ENCODE measurements at places on chromosomes 1 and 21. TPM values are rescaled to one million over a fixed set of nuclear protein-coding genes. Genes with fewer than 3 reads are reported as not detected.

The B3GALT2 gene
- total RNA-seq: 0.13 TPM

The CCNL2 gene
- 138 TPM for total RNA-seq

The KRTAP13-2 gene
- total RNA-seq: not detected

The ANGPTL1 gene
- not detected for total RNA-seq

The FNDC10 gene
- 14.6 TPM for total RNA-seq

The SPAG17 gene
- not detected for total RNA-seq

The LYPLAL1 gene
- total RNA-seq: 18.4 TPM

DNA sequence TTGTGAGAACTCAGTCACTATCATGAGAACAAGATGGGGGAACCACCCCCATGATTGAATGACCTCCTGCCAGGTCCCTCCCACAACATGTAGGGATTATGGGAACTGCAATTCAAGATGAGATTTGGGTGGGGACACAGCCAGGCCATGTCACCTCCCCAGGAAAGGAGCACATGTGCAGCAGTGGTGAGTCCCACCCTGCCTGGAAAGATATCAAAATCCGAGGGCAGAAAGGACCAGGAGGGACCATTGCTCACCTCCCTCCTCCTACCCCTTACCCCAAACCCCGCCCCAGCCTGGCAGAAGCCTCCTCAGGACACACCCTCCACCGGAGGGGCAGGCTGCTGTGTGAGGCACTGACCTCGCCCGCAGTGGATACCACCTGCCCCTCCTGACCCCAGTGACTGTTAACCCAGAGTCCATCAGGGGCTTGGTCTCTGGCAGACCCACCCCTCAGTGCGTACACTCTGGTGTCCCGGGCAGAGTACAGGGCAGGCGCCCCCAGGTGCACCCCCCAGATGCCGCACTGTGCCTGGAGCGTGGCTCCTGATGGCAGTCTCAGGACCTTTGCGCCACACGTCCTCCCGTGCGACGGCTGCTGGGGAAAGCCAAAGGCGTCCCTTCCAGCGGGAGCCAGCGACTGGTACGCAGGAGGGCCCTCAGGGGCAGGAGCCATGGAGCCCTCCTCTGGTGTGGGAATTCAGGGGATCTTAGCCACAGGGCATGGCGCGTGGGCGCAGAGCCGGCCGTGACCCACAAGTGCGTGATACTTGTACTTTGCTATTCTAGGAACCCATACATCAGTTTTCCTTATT is 20.9 kb downstream of the PDXK start:
- no peaks in the 10 kb centered on the region for H3K27me3 ChIP-seq
- no peak overlapping the region for H3K27ac ChIP-seq
- no peak overlapping the region for H3K4me3 ChIP-seq
- no peak for DNase-seq
- peaks cover 6% of the 10 kb centered on the region for H3K4me1 ChIP-seq
- peaks cover 9% of the 10 kb centered on the region for H3K36me3 ChIP-seq

GRCh38 chr1:209416716-209417115 is 166.8 kb upstream of the CAMK1G start:
- H3K4me1 ChIP-seq: no peaks in the 10 kb centered on the region
- H3K36me3 ChIP-seq: no peaks in the 10 kb centered on the region
- H3K4me3 ChIP-seq: no peak overlapping the region
- no peak for DNase-seq

DNA sequence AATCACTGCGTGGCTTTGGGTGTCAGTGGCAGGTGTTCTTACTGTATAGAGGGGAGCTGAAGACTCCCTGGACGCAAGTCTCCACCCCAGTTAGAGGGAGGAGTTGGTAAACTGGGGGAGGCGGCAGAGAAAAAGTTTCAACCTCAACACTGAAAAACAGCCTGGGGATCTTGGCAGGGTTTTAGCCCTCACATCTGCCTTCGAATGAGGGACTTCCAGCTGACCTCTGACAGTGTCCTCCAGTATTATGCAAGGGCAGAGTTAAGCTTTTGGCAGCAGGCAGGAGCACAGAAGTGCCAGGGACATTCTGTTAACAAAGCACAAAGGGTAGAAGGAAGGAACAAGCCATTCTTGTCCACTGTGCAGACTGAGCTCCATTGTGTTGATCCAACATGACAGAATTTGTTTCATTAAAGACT is 41.2 kb upstream of the RAB4A start:
- no peak overlapping the region for H3K27ac ChIP-seq
- H3K4me1 ChIP-seq: peaks cover 11% of the 10 kb centered on the region
- H3K4me3 ChIP-seq: no peak overlapping the region

- H3K36me3 ChIP-seq: no peaks in the 10 kb centered on the region
- H3K27me3 ChIP-seq: no peaks in the 10 kb centered on the region
- no peak overlapping the region for H3K27ac ChIP-seq
Observed at GRCh38 chr1:10386761-10387676, 11.8 kb upstream of the PGD start.

GRCh38 chr1:190478149-190479049 is 735 bp upstream of the BRINP3 start:
- no peaks in the 10 kb centered on the region for H3K4me1 ChIP-seq
- no peak for DNase-seq
- H3K4me3 ChIP-seq: no peak overlapping the region
- H3K27me3 ChIP-seq: peaks cover 37% of the 10 kb centered on the region

- H3K36me3 ChIP-seq: peaks cover 23% of the 10 kb centered on the region
- no peaks in the 10 kb centered on the region for H3K27me3 ChIP-seq
- H3K27ac ChIP-seq: peak overlapping the region; percentile 88
- DNase-seq: peak; percentile 69
Observed at GRCh38 chr1:211577819-211578639, 932 bp downstream of the SLC30A1 start.

GRCh38 chr21:41102281-41102680 is 65.7 kb upstream of the BACE2 start:
- no peak for DNase-seq
- H3K27me3 ChIP-seq: peaks cover 7% of the 10 kb centered on the region
- H3K27ac ChIP-seq: no peak overlapping the region

DNA sequence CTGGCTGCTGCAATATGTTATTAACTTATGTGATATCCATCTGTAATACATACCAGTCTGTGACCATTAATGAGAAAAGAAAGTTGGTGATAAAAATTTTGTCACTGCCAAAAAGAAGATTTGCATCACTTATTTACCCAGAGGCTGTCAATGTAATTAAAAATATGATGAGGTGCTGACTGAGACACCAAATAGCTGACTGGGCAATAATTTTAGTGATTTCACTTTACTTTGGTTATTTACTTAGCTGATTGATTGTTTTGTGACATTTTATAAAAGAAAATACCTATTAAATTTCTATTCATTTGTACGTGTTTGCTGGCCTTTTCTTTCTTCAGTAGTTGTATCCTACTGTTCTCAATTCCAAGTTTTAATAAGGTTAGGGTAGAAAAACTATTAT is 139.2 kb downstream of the HLX start:
- no peaks in the 10 kb centered on the region for H3K4me1 ChIP-seq
- peaks cover 2% of the 10 kb centered on the region for H3K27me3 ChIP-seq
- no peaks in the 10 kb centered on the region for H3K36me3 ChIP-seq
- no peak for DNase-seq

DNA sequence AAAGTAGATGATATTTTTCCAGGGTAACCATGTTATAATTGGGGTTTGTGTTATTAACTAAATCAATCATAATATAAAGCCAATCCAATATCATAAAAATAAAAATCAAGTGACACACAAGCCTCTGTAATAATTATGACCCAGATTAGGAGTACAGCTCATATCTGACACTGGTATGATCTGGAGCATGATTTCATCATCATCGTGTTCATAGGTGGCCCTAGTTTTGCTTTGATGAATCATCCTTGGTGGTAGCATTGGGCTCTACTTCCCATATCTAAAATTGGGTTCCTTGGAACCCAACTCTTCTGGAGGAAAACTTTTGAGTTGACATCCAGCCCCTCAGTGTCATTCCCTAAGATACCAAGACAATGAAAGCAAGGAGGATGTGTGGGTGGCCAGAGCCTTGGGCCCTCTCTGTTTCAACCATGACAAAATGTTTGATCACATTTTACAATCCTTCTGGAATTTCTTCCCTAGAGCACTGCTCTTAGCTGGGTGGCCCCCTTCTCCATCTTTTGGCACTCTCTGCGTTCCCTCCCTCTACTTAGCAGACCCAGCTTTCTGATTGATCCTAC is 37.0 kb upstream of the ENAH start:
- H3K4me3 ChIP-seq: no peak overlapping the region
- H3K27ac ChIP-seq: no peak overlapping the region
- H3K27me3 ChIP-seq: peaks cover 2% of the 10 kb centered on the region
- no peaks in the 10 kb centered on the region for H3K4me1 ChIP-seq
- no peak for DNase-seq

DNA sequence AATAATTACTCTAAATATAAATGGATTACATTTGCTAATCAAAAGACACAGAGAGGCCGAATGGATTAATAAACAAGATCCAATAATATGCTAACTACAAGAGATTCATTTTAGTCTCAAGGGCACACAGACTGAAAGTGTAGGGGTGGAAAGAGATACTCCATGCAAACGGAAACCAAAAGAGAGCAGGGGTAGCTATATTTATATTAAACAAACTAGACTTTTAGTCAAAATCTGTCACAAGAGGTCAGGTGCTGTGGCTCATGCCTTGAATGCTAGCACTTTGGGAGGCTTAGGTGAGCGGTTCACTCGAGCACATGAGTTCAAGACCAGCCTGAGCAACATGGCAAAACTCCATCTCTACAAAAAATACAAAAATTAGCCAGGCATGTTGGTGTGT is 33.6 kb upstream of the DISP1 start:
- no peaks in the 10 kb centered on the region for H3K36me3 ChIP-seq
- no peak overlapping the region for H3K4me3 ChIP-seq
- no peaks in the 10 kb centered on the region for H3K4me1 ChIP-seq
- H3K27me3 ChIP-seq: peaks cover 21% of the 10 kb centered on the region
- no peak overlapping the region for H3K27ac ChIP-seq
- DNase-seq: no peak

GRCh38 chr1:151039521-151039920 is 3.1 kb downstream of the BNIPL start:
- H3K4me1 ChIP-seq: peaks cover 14% of the 10 kb centered on the region
- no peak for DNase-seq
- H3K27ac ChIP-seq: no peak overlapping the region
- H3K4me3 ChIP-seq: no peak overlapping the region
- H3K36me3 ChIP-seq: peaks cover 21% of the 10 kb centered on the region

DNA sequence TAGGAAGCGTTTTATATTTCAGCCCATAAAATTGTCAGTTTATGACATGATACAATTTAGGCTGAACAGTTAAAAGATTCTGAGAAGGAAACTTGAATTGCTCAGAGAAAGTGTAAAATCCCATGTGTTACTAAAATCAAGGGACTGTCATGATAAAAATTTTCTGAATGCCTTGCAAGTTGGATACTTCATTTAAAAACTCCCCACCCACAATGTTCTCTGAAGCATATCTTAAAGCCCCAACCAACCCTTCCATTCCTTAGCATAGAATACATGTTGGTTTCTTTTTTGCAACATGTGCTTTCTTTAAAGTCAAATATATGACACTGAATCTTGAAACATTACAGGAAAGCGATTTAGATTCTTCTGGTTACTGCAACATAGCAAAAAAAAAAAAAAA is 97.4 kb downstream of the MRPL39 start:
- no peak for DNase-seq
- no peaks in the 10 kb centered on the region for H3K27me3 ChIP-seq
- peak overlapping the region; percentile 13 for H3K27ac ChIP-seq

DNA sequence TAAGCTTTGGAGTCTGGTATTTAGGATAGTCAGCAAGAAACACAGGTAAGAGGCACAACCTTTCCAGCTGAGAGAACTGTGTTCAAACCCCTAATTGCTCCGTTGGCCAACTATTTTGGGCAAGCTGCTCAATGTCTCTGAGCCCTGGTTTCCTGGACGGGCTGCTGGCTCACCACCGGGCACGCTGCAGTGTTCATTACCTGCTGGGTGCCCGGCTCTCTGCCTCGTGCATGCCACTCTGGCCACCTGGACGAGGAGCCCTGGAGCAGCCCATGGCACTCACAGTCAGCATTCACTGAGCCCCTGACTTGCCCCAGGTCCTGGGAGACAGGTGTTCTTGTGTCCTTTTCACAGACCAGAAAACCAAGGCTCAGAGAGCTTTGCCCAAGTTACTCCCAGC is 51.0 kb downstream of the DMRTB1 start:
- no peak overlapping the region for H3K4me3 ChIP-seq
- no peak overlapping the region for H3K27ac ChIP-seq
- H3K36me3 ChIP-seq: no peaks in the 10 kb centered on the region
- no peak for DNase-seq
- H3K4me1 ChIP-seq: no peaks in the 10 kb centered on the region
- H3K27me3 ChIP-seq: peaks cover 2% of the 10 kb centered on the region

GRCh38 chr1:225777058-225777582 is 506 bp upstream of the SRP9 start:
- H3K4me1 ChIP-seq: peaks cover 23% of the 10 kb centered on the region
- no peak overlapping the region for H3K4me3 ChIP-seq
- DNase-seq: no peak
- no peak overlapping the region for H3K27ac ChIP-seq
- peaks cover 11% of the 10 kb centered on the region for H3K36me3 ChIP-seq

DNA sequence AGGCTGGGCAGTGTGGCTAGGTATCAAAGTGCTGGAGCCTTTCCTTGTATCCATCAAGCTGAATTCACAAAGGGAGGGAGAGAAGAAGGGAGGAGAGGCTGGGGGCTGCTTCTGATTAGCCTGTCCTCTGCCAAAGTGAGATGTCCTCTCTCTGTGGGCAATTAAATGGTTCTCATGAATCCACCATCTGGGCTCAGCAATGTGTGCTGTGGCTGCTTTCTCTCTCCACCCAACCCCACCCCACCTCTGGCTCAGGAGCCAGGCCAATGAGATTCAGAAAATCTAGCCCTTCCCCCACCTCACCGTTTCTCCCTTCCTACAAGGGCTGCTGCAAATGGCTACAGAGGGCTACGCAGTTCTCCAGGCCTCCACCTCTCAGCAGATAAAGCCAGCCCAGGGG is 154.6 kb downstream of the TENT5C start:
- peaks cover 11% of the 10 kb centered on the region for H3K4me1 ChIP-seq
- peaks cover 37% of the 10 kb centered on the region for H3K27me3 ChIP-seq
- no peaks in the 10 kb centered on the region for H3K36me3 ChIP-seq
- no peak overlapping the region for H3K4me3 ChIP-seq
- DNase-seq: no peak

GRCh38 chr1:24992124-24992760 is 62.2 kb upstream of the RUNX3 start:
- H3K27me3 ChIP-seq: no peaks in the 10 kb centered on the region
- peak overlapping the region; percentile 72 for H3K4me3 ChIP-seq
- peak overlapping the region; percentile 99 for H3K27ac ChIP-seq
- peaks cover 16% of the 10 kb centered on the region for H3K36me3 ChIP-seq
- H3K4me1 ChIP-seq: peaks cover 88% of the 10 kb centered on the region

DNA sequence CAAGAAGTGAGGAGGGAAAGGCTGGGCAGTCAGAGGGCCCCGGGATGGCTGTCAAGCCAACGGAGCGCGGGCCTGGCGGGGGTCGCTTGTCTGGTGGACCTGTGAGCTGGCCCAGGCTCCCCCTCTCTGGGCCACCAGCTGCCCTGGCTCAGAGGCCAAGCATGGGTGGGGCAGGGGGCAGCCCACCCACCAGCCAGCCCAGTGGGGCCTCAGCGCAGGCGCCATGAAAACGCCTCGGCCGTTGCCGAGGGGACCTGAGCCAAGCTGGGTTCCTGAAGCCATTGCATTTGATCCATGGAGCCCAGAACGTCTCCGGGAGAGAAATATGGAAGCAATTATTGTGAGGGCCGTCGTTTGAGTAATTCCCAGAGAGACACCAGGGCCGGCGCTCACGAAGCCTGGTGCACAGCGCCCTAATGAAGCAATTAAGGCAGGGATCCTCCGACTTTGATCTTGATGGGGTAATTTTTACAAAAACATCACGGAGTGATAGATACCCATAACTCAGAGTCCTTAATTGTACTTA is 90.5 kb upstream of the TTC34 start:
- DNase-seq: no peak
- H3K4me3 ChIP-seq: no peak overlapping the region
- H3K27me3 ChIP-seq: no peaks in the 10 kb centered on the region
- H3K4me1 ChIP-seq: no peaks in the 10 kb centered on the region
- no peaks in the 10 kb centered on the region for H3K36me3 ChIP-seq
- H3K27ac ChIP-seq: no peak overlapping the region

- no peak for DNase-seq
- peaks cover 9% of the 10 kb centered on the region for H3K36me3 ChIP-seq
Observed at GRCh38 chr21:31366825-31367224, 22.8 kb upstream of the TIAM1 start.

Data from activated T-helper 1 cell treated with anti-CD3 and anti-CD28 coated beads, Interleukin-12 subunit alpha, Interleukin-12 subunit beta, Interleukin-2, Interleukin-4 antibody, amounts not matched to agents 30 ng/mL and 10 ng/mL and 1 ng/mL, durations not matched to agents 14 hours and 24 hours and 36 hours (primary cell).